Effector memory CD8-positive, alpha-beta T cell (primary cell): ENCODE measurements at places on chromosomes 3 and 15.

- DNase-seq: no peak
- no peaks in the 10 kb centered on the region for H3K4me1 ChIP-seq
- H3K27ac ChIP-seq: no peak overlapping the region
- peaks cover 18% of the 10 kb centered on the region for H3K27me3 ChIP-seq
These were observed 20.1 kb downstream of the AADACL2 start for GRCh38 chr3:151753846-151754245.

DNA sequence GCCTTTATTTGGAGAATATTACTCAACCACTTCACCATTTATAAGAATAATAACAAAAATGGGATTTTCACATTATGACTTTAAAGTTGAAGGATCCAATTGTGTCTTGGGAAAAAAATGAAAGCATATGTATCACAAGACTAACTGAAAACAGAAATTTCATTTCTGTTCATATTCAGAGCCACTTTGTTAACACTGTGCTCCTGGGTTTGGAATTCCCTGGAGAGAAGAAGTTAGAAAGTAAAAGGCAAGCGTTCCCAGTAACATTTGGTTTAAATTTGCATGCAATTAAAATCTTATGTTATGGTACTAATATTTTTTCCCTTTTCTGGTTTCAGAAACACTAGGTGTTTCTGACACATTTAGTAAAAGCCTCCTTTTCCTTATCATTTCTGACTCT lies 230.8 kb downstream of the RBMS3 start:
- H3K4me1 ChIP-seq: no peaks in the 10 kb centered on the region
- DNase-seq: no peak
- H3K27ac ChIP-seq: no peak overlapping the region
- H3K4me3 ChIP-seq: no peak overlapping the region

DNA sequence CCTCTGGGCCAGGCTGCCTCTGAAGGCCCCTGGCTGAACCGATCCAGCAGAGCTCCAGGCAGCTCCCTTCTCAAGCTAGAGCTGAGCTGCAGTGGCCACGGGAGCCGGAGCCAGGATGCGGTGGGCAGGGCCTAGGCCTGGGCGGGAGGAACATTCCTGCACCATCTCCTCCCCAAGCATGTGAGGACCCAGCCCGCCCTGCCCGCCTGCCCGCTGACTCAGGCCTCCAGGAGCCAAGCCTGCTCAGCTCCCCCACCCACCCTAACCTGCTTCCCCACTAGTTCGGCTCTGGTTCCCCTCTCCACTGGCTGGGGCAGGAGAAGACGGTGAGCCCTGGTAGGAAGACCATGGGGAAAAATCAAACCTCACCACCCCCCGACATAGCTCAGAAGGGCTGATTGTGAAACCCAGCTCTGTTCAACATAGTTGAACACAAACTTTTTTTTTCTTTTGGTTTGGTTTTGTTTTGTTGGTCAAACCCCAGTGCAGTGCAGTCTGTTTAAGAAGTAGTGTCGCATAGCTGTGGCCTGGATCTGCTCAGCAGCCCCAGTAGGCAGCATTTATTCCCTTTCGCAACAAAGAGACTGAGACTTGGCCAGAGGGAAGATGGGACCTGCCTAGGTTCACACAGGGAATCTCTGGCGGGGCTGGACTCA lies 13.5 kb downstream of the SNX33 start:
- no peaks in the 10 kb centered on the region for H3K36me3 ChIP-seq
- no peak overlapping the region for H3K4me3 ChIP-seq
- peak overlapping the region; percentile 33 for H3K27ac ChIP-seq
- H3K27me3 ChIP-seq: no peaks in the 10 kb centered on the region

DNA sequence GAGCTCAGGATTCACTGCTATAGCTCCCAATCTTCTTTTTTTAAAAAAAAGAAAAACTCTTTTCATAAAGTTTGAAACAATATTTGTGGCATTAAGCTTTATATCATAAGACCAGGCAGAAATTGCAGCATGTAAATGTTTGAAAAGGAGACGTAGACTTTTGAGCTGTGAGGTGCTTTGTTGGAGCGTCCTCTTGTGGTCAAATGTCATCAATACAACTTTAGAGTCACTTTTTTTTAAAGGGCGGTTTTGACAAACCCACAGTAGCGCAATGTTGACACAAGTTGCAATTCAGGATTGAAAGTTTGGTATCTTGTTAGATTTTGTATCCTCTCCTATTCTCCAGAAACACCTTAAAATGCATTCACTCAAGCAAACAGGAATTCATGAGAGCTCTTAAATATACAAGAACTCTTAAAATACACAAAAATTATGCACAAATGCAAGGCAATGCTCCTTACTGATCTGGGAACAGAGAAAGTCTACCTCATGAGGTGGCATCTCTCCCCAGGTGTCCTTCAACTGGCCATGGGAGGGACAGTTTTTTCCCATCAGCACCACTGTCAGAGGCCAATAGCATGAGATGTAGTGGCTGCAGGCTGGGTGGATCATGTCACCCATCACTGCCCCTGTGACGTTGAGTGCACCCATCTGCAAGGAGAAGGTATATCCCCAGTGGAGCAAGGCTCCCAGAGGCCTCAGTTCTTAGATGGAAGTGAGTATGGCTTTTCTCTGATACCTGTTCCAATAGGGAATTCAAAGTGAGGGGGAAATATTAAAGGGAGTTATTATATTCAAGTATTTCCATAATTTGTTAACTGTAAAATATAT lies 70.7 kb downstream of the ANXA2 start:
- H3K4me1 ChIP-seq: peaks cover 2% of the 10 kb centered on the region
- H3K4me3 ChIP-seq: no peak overlapping the region
- DNase-seq: peak; percentile 22
- no peaks in the 10 kb centered on the region for H3K36me3 ChIP-seq

GRCh38 chr15:27077790-27078189 lies 106.8 kb downstream of the GABRG3 start:
- H3K36me3 ChIP-seq: no peaks in the 10 kb centered on the region
- no peaks in the 10 kb centered on the region for H3K27me3 ChIP-seq
- H3K27ac ChIP-seq: no peak overlapping the region
- DNase-seq: no peak
- no peaks in the 10 kb centered on the region for H3K4me1 ChIP-seq

DNA sequence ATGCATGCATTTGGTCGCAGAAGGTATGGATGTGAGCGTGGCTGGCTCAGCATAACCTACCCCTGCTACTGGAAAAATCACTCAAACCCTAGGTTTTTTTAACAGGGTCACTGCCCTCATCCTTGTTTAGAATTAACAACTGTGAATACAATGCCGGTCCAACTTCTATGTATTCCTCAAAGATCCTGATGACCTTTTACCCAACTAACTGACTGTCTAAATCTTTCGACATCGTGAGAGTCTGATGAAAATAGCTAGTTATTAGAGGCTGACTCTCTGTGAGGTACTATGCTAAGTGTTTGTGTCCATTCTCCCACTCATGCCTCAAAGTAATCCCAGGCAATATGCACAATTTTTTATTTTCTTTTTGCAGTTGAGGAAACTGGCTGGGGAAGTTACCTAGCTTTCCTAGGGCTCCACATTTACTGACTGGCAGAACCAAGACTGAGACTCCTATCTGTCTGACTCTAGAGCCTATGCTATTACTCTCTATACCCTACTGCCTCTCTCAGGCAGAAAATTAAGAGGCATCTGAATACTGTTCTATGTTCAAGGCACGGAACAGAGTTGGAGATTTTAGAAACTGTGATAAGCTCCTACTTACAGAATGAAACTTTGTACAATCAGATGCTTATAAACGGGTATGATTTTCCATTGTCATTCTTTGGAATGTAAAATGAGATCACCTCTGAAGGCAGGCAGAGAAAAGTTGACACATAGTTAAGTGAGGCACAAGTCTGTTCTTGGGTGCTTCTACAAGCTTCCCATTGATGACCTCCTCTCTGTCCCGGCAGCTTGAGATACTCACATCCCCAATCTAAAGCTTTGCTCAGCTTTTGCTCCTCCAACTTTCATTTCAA lies 56.4 kb downstream of the FILIP1L start:
- no peak for DNase-seq
- no peaks in the 10 kb centered on the region for H3K36me3 ChIP-seq
- H3K4me1 ChIP-seq: peaks cover 9% of the 10 kb centered on the region
- no peaks in the 10 kb centered on the region for H3K27me3 ChIP-seq
- no peak overlapping the region for H3K4me3 ChIP-seq
- no peak overlapping the region for H3K27ac ChIP-seq

DNA sequence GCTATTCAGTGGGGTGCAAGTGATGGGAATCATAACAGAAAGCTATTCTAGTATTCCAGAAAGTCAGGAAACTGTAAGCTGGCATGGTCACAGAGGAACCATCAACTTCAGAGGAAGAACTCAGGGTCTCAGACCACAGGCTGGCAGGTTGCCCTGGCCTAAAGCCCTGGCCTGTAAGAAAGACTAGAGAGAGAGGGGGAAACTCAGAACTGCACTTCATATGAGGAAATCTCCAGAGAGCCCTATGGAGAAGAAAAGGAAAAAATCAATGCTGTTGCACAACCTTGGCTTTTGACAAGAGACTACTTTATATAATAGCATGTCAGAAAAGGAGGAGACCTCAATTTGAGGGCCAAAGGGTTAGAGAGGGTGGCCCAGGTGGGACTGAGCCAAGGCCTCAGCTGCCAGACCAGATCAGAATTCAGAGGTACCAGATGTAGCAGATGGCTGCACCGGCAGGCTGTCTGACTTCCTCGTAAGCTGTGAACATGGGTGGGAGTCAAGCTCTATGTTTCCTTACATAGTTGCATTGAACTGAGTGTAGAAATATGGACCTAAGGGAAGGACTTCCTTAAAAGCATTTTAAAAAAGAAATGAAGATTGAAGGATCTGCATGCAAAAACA lies 333.8 kb downstream of the PDCD6IP start:
- no peak overlapping the region for H3K4me3 ChIP-seq
- H3K27me3 ChIP-seq: peaks cover 11% of the 10 kb centered on the region
- DNase-seq: no peak
- no peak overlapping the region for H3K27ac ChIP-seq
- no peaks in the 10 kb centered on the region for H3K36me3 ChIP-seq
- no peaks in the 10 kb centered on the region for H3K4me1 ChIP-seq

DNA sequence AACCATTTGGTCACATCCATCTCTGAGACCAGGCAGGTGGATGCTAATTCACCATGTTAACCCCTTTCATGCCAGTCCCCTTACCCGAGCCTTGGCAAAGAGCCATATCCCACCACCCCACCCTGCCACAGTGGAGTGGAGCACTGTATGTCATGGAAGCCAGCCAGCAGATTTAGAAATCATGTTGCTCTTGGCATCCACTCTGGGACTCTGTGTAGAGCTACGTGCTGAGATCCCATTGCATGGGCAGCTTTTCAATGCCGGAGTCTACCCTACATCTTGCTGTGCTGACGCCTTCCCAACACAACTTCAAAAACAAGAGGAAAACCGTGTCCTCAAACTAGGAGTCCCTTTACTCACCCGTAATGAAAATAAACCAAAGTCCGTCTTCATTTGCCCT lies 131.0 kb downstream of the NTRK3 start:
- H3K4me1 ChIP-seq: no peaks in the 10 kb centered on the region
- H3K4me3 ChIP-seq: no peak overlapping the region
- peaks cover 35% of the 10 kb centered on the region for H3K27me3 ChIP-seq
- H3K27ac ChIP-seq: no peak overlapping the region
- DNase-seq: no peak

- H3K4me3 ChIP-seq: no peak overlapping the region
- DNase-seq: no peak
- no peaks in the 10 kb centered on the region for H3K36me3 ChIP-seq
- no peaks in the 10 kb centered on the region for H3K27me3 ChIP-seq
- no peak overlapping the region for H3K27ac ChIP-seq
These were observed 557.2 kb downstream of the NR2F2 start for GRCh38 chr15:96887730-96888129.

GRCh38 chr3:46662771-46663551 lies 30.5 kb downstream of the ALS2CL start:
- H3K4me3 ChIP-seq: no peak overlapping the region
- no peak for DNase-seq
- H3K4me1 ChIP-seq: no peaks in the 10 kb centered on the region

- peaks cover 2% of the 10 kb centered on the region for H3K4me1 ChIP-seq
- no peak overlapping the region for H3K27ac ChIP-seq
- DNase-seq: no peak
- no peak overlapping the region for H3K4me3 ChIP-seq
These were observed 29.9 kb upstream of the CACNA2D2 start for GRCh38 chr3:50533316-50533715.

DNA sequence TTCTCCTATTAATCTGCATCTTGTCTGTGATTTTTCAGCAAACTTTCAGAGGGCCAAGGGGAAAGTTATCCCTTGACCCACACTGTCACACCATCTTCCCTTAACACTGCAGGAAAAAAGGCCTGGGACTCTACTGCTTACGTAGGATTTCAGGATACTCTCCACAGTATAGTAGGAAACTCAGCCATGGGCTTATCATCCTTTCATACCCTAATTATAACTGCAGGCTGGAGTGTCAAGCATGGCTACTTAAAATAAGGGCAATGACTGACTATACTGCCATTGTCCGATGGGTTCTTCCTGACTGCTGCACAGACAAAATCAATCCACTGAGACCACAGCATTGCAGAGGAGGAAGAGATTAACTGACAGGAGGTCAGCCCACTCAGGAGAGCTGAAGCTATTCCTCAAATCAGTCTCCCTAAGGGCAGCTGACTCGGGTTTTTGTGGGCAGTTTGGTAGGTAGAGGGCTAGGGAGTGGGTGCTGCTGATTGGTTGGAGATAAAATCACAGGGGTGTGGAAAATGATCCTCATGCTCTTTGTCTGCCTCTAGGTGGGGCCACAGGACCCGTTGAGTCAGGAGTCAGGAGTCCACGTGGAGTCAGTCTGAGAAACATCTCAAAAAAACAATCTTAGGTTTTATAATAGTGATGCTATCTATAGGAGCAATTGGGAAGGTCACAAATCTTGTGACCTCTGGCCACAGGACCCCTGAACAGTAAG lies 118.2 kb upstream of the STRIT1 start:
- H3K27me3 ChIP-seq: no peaks in the 10 kb centered on the region
- H3K4me3 ChIP-seq: no peak overlapping the region
- H3K4me1 ChIP-seq: no peaks in the 10 kb centered on the region
- H3K36me3 ChIP-seq: no peaks in the 10 kb centered on the region
- no peak for DNase-seq
